ENCODE measurements at places on chromosomes 1 and 21. TPM values are rescaled to one million over a fixed set of nuclear protein-coding genes. Genes with fewer than 3 reads are reported as not detected.

- no peak for DNase-seq
These were observed 1.5 kb downstream of the CSDE1 start for GRCh38 chr1:114756009-114756892.

PGLYRP3 gene
- total RNA-seq, result not detected

GPR25 gene
- not detected for total RNA-seq

JAM2 gene
- 38.2 TPM for total RNA-seq

DNA sequence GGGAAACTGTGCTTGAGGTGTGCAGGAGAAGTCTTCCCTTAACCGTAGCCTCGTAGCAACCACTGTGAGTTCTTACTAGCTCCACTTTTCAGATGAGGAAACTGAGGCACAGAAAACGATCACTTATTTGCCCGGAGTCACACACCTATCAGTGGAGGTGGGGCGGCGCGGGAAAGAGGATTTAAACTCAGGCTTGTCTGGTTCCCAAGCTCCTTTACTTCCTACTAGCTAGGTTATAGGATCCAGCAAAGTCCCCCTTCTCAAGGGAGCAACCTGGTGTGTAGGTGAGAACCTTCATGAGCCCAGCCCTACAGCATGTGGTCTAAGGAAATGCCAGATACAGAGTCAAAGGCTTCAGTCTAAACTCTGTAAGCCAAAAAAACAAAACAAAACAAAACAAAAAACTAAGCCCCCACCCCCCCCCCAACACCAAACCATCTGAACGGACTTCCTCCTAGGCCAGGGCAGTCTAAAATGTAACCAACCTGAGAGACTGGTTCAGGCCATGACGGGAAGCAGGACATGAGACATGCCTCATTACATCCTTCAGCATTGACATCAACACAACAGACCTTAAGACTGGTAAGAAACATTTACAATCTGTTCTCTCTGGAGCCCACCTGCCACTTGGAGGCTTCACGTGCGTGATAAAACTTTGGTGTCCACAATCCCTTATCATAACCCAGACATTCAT is 709 bp upstream of the FBXO42 start:
- DNase-seq, result peak; percentile 25

All from Right ventricle myocardium inferior (tissue), 1 donor.